ENCODE measurements at places on chromosomes 1 and 21.

DNA sequence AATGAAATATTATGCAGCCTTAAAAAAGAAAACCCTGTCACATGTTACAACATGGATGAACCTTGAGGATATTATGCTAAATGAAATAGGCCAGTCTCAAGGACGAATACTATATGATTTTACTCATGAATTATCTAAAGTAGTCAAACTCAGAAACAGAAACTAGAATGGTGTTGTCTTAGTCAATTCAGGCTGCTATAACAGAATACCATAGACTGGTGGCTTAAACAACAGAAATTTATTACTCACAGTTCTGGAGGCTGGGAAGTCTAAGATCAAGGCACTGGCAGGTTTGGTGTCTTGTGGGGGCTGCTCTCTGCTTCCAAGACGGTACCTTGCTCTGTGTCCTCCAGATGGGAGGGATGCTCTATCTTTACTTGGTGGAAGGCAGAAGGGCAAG is 113.8 kb upstream of the DNAH14 start:
- DNase-seq: no peak

DNA sequence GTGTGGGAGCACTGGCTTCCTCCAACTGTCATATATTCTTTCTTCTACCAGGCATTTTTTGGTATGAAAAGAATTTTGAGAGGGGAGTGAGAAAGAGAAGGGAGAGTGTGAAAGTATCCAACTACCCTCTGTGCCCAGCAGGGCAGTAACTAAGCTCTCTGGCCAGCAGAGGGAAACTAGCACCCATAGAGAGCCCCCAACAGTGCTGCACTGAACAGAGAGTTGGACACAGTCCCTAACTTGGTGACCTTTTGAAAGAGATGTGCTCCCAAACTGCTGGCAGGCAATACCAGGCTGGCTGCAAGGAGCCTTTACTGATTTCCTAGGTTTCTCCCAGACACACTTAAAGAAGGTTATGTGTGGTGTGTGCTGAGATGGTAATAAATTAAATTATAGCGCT is 118.8 kb upstream of the PBX1 start:
- DNase-seq: no peak

GRCh38 chr1:162019006-162019405 is 4.7 kb downstream of the OLFML2B start:
- no peak for DNase-seq

DNA sequence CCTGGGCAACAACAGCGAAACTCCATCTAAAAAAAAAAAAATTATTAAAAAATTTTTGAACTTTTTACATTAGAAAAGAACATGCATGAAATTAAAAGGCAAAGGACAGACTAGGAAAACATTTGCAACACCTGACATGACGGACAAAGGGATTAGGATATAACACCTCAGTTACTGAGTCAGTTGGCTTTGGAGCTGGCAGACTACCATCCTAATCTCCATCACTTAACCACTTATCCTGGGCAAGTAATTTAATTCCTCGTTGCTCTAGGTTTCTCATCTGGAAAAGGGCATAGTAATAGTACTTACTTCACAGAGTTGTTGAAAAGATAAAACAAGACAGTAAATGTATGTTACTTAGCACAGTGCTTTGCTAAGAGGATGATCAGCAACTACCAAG is 11.9 kb downstream of the HECTD3 start:
- no peak for DNase-seq

DNA sequence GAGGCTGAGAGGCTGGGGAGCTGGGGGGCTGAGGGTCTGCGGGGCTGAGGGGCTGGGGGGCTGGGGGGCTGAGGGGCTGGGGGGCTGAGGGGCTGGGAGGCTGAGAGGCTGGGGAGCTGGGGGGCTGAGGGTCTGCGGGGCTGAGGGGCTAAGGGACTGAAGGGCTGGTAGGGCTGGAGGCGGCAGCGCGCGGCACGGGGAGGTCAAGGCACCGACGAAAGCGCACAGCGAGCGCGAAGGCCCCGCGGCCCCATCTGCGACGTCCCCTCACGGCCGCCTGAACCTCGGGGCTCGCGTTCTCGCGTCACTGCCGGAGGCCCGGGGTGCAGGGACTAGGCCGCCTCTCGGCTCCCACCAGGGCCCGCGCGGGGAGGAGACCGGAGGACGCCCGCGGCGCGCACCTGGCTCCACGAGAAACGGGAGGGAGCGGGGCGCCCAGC is 356 bp downstream of the INTS11 start:
- no peak for DNase-seq

GRCh38 chr1:226250511-226250910 is 27.0 kb downstream of the MIXL1 start:
- DNase-seq: no peak

DNA sequence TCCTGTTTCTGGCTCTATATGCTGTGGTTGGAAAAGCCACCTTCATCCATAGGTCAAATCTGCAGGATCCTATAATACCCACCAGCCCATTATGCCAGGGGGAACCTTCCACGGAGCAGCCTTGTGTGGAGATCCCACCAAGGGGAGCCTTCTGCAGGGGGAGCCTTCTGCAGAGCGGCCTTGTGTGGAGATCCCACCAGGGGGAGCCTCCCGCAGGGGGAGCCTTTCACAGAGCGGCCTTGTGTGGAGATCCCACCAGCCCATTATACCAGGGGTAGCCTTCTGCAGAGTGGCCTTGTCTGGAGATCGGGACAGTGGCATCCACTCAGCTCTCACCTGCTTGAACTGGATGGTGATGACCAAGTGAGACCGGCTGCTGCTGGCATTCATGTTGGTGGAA is 85.3 kb downstream of the SCCPDH start:
- DNase-seq: no peak

DNA sequence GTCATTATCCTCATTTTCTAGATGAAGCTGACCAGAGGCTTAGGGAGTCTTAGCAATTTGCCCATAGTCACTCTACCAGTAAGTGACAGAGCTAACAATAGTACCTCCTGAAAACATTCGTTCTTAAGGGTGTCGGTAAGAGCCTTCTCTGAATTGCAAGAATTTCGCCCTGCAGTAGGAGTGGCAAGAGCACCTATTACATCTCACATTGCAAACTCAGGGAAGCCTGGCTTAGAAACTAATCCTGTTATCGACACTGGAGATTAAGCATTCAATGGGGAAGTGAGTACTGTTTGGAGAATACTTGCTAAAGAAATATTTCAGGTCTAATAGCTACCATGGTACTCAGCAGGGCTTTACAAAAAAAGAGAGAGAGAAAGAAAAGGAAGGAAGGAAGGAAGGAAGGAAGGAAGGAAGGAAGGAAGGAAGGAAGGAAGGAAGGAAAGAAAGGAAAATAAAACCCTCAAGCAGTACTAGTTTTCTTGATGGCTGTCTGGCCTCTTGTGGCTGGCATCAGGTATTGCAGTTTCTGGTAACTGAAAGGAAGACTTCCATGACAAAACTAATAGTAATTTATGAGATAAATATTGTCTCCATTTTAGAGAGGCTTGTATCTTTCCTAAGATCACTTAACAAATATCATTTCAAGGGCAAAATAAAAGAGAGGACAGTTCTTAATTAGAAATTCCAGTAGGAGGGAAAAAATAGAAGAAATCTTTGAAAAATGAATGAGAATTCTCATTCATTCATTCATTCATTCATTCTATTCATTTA is 10.4 kb downstream of the C1orf226 start:
- no peak for DNase-seq

DNA sequence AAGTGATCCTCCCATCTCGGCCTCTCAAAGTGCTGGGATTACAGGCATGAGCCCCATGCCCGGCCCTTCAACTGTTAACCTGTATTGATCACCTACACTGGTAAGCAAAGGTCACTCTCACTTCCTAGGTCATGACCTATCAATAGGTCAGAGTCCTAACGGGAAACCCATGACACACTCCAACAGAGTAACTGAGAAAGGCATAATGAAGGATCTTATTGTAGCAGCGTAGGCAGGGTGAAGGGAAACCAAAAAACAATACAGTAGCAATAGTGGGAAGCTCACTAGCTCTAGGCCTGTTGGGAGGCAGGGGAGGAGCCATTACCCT is 19.5 kb upstream of the IFNAR1 start:
- no peak for DNase-seq

GRCh38 chr1:36603461-36603860 is 120.7 kb upstream of the CSF3R start:
- DNase-seq: no peak

DNA sequence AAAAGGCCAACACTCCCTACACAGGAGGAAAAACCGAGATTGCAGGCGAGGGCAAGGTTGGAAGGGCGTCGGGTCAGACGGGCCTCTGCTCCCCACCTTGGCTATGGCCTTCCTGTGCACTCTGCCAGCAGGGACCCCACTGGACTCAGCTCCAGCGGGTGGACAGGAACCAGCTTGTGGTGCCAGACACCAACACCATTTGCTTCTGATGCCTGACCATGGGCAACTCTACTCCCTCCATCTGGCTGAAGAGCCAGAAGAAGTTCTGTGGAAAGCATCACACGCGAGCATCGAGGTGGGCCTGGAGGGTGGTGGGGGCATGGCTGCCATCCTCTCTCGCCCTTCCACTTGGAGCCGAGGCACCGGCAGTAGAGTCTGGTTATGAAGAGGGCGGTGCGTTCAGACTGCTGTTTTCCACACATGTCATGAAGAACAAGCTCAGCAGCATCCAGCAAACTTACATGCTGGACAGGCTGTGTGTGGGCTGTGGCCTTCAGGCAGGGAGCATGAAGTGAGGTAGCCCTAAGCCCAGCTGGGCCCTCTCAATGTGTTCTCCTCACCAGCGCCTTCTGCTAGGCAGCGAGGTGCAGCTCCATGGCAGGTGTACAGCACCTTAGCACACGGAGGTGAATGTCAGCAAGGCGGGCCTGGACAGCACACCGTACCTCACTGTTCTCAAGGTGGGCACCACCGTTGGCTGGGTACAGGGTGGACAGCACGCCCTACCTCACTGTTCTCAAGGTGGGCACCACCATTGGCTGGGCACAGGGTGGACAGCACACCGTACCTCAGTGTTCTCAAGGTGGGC is 15.6 kb upstream of the ZNF669 start:
- DNase-seq: no peak

- no peak for DNase-seq
These were observed 18.8 kb downstream of the PTPRC start for GRCh38 chr1:198657550-198658064.

GRCh38 chr1:181250038-181250437 is 161.5 kb downstream of the IER5 start:
- DNase-seq: no peak

DNA sequence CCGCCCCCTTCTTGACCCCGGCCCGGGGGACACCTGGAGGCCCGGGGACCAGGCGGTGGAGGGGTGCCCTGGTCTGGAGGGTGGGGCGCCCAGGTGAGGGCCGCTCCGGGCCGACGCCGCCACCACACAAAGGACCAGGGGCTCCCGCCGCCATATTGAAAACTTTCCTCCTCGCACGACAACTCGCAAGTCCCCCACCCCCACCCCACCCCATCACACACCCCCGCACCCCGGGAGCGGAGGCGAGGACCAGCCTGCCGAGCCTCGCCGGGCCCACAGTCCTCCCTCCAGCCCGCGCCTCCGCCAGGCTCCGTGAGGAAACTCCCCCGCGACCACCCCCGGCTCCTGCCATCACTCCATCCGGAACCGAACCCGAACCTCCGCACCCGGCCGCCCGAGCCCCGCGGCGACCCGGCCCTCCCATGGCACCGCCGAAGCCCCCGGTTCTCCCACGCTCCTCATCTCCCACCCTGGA is 733 bp downstream of the KDM5B start:
- no peak for DNase-seq

DNA sequence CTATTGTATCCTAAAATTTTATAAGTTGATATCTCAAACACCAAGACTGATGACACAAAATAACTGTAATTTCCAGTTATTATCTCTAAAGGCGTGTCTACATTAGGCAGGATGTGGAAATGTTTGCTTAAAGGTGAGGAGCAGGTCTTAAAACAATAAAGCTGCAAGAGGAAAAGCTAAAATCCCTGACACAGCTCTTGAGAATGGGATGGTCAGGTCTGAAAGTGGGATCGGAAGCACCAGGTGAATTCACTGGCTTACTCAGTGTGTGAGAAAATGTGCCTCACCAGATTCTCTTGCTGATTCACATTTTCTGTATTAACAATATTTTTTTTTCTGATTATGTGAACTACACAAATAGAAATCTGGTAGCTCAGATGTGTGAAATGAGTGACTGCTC is 421.9 kb upstream of the ADAMTS5 start:
- no peak for DNase-seq
